ENCODE measurements at places on chromosomes 4 and X.

- DNase-seq: no peak
Measured at GRCh38 chr4:9925750-9926439, 95.4 kb downstream of the SLC2A9 start.

DNA sequence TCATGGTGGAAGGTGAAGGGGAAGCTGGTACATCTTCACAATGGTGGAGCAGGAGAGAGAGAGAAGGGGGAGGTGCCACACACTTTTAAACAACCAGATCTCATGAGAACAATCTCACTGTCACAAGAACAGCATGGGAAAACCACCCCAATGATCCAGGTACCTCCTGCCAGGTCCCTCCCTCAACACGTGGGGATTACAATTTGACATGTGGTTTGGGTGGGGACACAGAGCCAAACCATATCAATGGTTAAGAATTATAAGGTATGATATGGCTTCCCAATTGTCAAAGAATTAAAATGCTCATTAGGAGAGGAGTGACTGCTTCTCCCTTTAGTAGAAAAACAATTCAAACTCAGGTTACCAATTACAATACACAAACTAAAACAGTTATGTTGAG, 143.3 kb downstream of the PDLIM5 start:
- DNase-seq: no peak

DNA sequence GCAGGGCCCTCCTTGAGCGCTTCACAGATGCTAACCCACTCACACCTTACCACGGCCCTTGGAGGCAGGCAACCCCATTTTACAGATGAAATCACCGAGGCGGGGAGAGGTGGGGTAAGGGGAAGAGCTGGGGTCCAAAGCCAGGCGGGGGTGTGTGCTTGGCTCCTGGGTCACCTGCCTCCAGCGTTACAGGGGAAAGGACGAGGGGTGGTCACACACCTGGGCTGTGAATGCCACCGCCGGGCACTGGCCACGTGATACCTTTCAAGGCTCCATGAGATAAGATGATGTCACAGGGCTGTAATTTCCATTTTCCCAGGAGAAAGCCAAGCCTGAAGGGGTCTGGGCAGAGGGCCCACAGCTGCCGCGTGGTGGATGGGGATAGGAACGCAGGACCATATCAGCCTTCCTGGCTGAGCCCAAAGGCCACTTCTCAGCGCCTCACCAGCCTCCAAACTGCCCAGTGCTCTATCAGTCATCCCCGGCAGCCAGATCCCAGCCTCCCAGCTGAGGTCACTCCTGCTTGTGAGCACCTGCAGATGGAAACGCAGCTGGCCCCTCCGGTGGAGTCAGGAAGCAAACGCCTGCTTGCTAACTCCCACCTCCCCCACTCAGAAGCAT, 62.4 kb upstream of the CRMP1 start:
- no peak for DNase-seq

DNA sequence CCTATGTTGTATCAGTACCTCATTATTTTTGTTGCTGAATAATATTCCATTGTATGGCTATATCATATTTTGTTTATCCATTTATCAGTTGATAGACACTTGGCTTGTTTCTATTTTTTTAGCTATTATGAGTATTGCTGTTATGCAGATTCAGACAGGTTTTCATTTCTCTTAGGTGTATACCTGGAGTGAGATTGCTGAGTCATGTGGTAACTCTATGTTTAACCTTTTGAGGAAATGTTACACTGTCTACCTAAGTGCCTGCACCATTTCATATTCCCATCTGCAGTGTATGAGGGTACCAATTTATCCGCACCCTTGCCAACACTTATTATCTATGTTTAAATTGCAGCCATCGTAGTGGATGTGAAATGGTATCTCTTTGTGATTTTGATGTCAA, 43.0 kb upstream of the SH3RF1 start:
- DNase-seq: no peak

GRCh38 chr4:43014256-43014655, 121.7 kb downstream of the GRXCR1 start:
- DNase-seq: no peak

- DNase-seq: no peak
Measured at GRCh38 chr4:2361366-2362265, 56.8 kb downstream of the ZFYVE28 start.

- no peak for DNase-seq
Measured at GRCh38 chr4:109462297-109462696, 28.7 kb downstream of the SEC24B start.

DNA sequence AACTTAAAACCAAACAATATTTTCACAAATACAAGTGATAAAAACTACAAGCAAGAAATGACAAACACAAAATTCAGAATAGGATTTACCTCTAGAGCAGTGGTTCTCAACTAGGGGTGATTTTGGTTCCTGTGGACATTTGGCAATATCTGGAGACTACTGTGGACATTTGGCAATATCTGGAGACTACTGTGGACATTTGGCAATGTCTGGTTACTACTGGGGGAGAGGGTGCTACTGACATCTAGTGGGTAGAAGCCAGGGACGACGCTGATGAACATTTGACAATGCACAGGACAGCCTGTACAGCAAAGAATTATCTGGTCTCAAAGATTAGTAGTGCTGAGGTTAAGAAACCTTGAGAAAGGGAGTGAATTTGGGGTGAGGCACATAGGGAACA, 169.8 kb downstream of the CLCN4 start:
- no peak for DNase-seq

GRCh38 chrX:53950130-53950733, 94.0 kb downstream of the PHF8 start:
- DNase-seq: no peak

DNA sequence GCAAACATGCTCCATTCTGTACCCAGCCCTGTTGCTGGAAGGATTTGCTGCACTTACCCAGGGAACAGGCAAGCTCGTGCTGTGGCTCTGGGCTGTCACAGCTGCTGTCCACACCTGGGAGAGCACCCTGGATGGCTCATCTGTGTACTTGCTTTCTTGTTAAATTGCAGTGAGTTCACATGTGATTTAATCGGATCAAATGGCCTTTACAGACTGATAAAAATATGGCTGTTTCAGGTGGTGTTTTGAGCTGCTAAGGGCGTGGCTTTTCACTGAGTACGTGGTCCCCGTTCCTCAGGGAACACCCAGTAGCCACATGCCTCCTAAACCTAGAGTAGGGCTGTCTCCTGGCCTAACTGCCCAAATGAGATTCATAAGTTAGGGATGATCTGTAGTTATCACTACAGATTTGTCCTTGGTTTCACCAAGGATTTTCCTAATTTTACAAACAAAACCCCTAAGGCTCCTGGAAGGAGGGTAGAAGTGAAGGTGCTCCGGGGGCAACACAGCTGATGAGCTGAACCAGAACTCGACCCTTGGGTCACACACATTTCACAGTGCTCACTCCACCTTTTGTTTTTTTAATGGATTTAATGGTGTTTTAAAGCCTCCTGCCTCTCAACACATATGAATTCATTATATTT, 13.7 kb downstream of the KLKB1 start:
- DNase-seq: no peak

GRCh38 chrX:102558607-102559006, 40.7 kb upstream of the ARMCX5 start:
- DNase-seq: no peak

DNA sequence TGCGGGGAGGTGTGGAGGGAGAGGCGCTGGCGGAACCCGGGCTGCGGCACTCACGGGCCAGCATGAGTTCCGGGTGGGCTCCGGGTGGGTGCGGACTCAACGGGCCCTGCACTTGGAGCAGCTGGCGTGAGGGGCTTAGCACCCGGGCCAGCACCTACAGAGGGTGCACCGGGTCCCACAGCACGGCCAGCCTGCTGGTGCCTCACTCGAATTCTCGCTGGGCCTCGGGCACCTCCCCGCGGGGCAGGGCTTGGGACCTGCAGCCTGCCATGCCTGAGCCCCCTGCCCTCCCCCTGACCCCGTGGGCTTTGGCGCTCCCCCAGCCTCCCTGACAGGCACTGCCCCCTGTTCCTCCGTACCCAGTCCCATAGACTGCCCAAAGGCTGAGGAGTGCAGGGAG, 10.8 kb upstream of the CAMK2D start:
- DNase-seq: no peak

GRCh38 chr4:176053785-176054184, 11.9 kb upstream of the WDR17 start:
- DNase-seq: no peak

- no peak for DNase-seq
Measured at GRCh38 chr4:42658261-42658660, 1.4 kb upstream of the ATP8A1 start.

DNA sequence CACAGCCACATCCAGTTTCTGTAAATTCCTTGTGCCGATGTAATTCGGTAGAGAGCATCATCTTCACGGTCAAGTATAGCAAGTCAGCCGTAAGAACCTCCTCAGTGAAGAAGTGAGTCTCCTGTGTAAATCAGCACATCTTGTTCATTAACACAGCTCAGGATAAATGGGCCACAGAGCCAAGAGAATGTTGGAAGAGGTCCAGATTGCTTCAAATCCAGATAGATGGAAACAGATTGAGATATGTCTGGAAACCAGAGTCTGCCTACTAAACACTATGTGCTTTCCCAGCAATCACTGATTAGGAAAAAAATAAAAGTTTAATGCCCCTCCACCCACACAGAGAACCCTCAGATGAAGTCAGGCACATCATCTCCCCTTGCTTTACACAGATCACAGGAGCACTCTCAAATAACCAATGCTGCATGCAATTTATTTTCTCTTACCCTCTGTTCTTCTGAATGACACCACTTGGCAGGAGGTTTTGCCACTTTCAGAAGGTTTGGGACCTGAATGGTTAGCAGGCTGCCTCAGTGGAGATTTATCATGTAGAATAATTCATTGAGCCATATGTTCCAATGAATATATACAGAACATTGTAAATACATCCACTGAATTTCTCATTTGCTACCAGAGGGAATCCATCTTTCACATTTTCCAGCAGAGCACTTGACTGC, 357.7 kb downstream of the C4orf33 start:
- no peak for DNase-seq

- DNase-seq: no peak
Measured at GRCh38 chrX:30489323-30489722, 88.2 kb downstream of the TASL start.

- DNase-seq: no peak
Measured at GRCh38 chrX:21004835-21005234, 369.4 kb upstream of the CNKSR2 start.

- DNase-seq: no peak
Measured at GRCh38 chr4:153176938-153177337, 27.3 kb upstream of the TRIM2 start.

- DNase-seq: no peak
Measured at GRCh38 chr4:27084685-27085361, 224.2 kb downstream of the STIM2 start.

DNA sequence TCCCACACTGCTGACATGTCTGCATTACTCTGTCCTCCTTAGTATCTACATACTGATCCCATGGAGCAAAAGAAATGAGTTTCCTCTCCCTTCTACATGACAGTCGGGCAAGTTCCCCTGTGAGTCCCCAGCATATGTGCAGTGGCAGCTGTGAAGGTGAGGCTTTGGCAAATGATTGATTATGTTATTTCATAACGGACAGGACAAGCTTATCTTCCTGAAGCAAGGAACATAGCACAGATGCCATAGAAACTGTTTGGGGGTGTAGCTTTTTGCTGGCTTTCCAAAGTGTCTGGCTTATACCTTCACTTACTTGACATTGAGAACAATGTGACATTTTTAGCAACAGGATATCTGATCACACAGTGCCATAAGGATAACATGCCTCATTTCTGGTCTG, 136.8 kb upstream of the PDLIM3 start:
- no peak for DNase-seq

DNA sequence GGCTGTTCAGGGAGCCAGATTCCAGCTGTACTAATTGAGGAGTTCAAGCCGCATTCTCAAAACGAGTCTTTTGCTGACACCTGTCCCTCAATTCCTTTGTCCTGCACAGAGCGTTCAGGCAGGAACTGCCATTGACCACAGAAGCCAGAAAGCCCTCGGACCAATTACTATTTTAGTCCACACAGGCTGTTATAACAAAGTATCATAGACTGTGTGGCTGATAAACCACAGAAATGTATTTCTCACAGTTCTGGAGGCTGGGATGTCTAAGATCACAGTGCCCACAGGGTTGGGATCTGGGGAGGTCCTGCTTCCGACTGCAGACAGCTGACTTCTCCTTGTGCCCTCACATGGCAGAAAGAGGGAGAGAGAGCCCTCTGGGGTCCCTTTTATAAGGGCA, 119.8 kb upstream of the ATP6AP2 start:
- no peak for DNase-seq

- no peak for DNase-seq
Measured at GRCh38 chr4:173509036-173510001, 20.7 kb downstream of the HAND2 start.

DNA sequence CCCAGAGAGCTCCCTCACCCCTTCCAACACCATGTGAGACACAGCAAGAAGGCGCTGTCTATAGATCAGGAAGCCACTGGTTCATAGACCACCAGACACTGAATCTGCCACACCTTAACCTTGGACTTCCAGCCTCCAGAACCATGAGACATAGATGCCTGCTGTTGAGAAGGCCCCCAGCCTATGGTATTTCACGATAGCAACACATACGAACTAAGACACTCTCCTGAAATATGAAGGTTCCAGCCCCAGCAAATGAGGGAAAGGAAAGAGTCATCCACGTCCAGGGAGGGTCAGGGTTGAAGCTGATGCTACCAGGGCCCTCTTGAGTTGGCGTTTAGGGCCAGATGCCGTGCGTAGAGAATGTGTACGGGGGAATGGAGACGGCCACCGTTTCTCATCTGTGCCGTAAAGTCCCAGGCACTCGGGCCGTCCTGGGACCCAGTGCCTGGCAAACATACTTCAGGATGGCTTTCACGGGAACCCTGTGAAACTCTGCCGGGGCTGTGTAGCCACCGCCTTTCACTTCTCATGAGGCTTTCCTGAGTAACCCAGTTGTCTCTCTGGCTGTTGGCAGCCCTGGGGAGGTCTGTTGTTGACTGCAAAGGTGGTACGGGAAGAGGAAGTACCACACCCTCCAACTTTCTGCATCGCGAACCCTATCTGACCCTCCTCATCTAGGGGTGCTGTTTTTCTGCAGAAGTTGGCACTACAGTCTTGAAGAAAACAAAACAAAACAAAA, 17.7 kb upstream of the P2RY8 start:
- no peak for DNase-seq

DNA sequence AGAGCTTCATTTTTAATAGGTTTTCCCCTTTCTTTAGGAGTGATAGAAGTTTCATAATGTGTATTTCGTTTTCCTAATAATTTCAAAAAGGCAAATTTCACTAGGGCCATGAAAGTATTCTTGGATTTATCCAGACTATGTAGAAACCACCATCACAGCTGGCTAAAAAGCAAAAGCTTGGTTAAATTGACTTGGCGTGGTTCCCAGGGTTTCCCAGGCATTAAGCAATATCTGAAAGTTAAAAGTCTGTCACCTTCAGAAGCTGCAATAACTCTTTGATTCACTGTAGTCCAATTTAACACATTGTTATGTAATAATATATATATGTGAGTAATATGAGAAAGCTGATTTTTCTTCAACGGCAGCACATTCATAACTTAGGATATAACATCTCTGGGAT, 38.3 kb downstream of the NDNF start:
- DNase-seq: no peak

- DNase-seq: no peak
Measured at GRCh38 chr4:5118994-5119835, 67.9 kb downstream of the STK32B start.

- DNase-seq: no peak
Measured at GRCh38 chrX:48491809-48492208, 15.8 kb downstream of the FTSJ1 start.

Data from stimulated activated CD8-positive, alpha-beta memory T cell treated with anti-CD3 and anti-CD28 coated beads, Interleukin-12 subunit alpha, Interleukin-12 subunit beta, amount 100 ng/mL, for 4 hours (primary cell).